Right lobe of liver (tissue), 6 donors: ENCODE measurements at places on chromosomes 4 and X.

DNA sequence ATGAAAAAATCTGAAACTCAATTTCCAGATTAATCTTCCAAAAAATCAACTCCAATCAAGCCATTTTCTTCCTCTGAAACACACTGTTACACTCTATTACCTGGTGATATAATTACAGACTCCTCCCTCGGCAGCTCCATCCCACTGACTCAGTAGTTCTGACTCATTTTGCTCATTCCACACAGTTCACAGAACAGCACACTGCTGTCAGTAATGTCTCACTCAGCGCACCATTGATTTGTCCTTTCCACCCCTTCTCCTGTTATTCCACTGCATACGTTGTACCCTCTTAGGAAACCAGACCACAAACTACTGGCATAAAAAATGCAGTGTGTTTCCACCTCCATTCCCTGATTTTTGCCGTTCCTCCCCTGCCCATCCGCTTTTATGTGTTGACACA, 212.7 kb downstream of the SLIT2 start:
- DNase-seq, result no peak
- no peak overlapping the region for H3K4me3 ChIP-seq
- H3K4me1 ChIP-seq, result no peaks in the 10 kb centered on the region
- no peak overlapping the region for H3K27ac ChIP-seq

GRCh38 chrX:102604327-102604726, 5.0 kb downstream of the ARMCX5 start:
- DNase-seq, result no peak
- H3K27me3 ChIP-seq, result no peaks in the 10 kb centered on the region
- no peaks in the 10 kb centered on the region for H3K36me3 ChIP-seq
- no peak overlapping the region for H3K4me3 ChIP-seq

GRCh38 chrX:53312946-53313727, 31.8 kb upstream of the IQSEC2 start:
- peak; percentile 53 for DNase-seq
- H3K36me3 ChIP-seq, result no peaks in the 10 kb centered on the region

GRCh38 chr4:100059467-100059866, 109.4 kb upstream of the H2AZ1 start:
- no peak for DNase-seq
- H3K4me1 ChIP-seq, result no peaks in the 10 kb centered on the region
- H3K4me3 ChIP-seq, result no peak overlapping the region
- H3K36me3 ChIP-seq, result no peaks in the 10 kb centered on the region

GRCh38 chr4:181427076-181427475, 816.1 kb upstream of the TENM3 start:
- DNase-seq, result no peak
- no peak overlapping the region for H3K27ac ChIP-seq
- H3K36me3 ChIP-seq, result no peaks in the 10 kb centered on the region
- H3K4me3 ChIP-seq, result no peak overlapping the region
- no peaks in the 10 kb centered on the region for H3K27me3 ChIP-seq
- H3K4me1 ChIP-seq, result no peaks in the 10 kb centered on the region

DNA sequence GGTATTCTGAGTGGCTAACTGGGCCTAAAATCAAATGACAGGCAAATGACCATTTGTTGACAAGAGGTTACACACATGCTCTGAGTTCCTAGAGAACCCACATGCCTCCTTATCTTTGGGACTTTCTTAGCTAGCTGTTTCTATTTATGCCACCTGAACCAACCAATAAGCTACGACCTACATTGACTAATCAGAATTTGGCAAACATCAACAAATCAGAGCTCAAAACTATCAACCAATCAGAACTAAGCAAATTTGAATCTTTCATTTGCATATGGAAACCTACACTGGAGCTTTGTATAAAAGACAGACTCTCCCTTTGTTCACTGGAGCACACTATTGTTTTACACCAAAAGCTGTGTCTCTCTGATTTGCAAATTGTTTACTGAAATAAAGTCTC, 192.0 kb downstream of the CXXC4 start:
- no peaks in the 10 kb centered on the region for H3K4me1 ChIP-seq
- no peak for DNase-seq
- H3K27ac ChIP-seq, result no peak overlapping the region
- H3K27me3 ChIP-seq, result no peaks in the 10 kb centered on the region

DNA sequence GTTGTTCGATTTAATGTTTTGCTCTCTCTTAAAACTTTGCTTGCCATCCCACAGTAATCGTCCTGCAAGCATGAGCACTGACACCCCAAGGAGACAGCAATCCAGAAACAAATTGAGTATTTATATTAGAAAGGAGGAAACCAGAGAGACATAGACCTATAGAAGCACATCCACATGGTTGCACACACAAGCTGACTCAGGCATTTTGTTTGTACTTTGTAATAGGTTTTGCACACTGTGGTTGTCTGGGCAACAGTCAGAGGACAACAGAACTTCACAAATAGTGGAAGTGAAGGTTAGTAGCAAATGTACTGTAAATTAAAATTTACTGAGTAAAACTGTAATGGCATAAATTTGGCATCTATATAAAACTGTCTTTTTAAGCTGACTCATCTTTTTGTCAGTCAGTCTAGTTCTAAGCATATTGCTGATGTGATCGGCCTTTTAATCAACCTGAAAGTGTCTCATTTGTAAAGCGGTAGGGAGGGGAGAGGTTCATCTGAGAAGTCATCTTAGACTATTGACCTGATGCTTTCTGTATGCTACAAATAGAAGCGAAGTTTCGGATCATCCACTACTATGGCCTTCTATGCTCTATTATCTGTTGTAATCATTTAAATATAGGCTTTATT, 1624.7 kb downstream of the ARAP2 start:
- no peaks in the 10 kb centered on the region for H3K27me3 ChIP-seq
- DNase-seq, result no peak
- no peak overlapping the region for H3K27ac ChIP-seq
- no peak overlapping the region for H3K4me3 ChIP-seq
- H3K4me1 ChIP-seq, result no peaks in the 10 kb centered on the region

DNA sequence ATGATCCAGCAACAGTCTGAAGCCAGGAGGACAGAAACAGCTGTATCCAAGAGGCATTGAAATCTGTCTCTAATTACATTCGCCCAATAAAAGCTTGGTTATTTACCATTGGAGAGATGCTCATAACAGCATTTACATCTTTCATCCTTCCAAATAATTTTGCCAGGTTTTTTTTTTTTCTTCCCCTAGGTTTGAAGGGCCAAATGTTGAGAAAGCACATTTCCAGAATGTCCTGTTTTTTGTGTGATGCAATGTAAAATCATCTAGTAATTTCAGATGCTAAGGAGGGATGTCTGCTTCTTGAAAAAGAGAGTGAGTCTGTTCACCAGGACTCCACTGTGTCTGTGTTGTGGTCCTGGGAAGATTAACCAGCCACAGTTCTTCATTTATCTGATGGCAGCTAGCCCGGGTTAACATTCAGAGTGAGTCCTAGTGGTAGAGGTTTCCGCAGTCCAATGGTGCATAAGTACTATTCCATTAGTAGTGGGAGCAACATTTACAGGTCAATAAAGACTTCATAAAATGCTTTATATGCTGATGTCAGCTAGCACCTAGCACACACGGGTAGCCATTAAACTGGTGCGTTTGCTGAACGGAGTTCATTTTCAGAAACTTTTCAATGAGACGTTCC, 406.8 kb downstream of the STIM2 start:
- H3K4me3 ChIP-seq, result no peak overlapping the region
- no peak for DNase-seq
- H3K4me1 ChIP-seq, result no peaks in the 10 kb centered on the region
- H3K27ac ChIP-seq, result no peak overlapping the region
- H3K36me3 ChIP-seq, result no peaks in the 10 kb centered on the region

DNA sequence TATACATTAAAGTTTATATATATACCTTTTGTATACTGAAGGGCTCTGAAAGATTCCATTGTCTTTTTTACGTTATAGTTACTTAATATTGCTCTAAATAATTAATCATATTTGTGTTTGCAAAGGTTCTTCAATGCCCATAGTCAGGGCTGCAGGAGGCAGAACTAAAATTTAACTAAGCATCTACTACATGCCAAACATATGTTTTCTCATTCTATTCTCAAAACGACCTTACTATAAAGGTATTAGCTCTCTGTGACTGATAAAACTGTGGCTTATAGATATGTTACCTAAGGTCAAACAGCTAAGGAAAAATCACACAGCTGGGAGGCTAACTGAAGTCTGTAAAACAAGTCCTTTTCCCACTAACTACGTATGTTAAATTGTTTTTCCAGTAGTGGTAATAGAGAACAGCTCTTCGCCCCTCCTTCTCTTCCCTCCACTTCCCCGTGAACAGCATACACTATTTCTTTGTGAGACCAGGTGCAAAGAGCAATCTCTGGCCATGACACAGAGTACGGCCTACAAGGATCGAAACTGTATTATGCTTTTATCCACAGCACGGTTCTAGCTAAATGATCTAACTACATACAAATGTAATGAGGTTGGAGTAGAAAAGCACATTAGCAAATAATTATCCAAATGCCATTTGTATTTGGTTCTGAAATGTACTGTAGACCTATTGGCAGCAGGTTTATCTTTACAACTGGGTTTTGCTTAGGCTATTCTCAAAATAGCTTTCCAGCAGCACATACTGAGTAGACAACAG, 1.7 kb downstream of the CNOT6L start:
- H3K27ac ChIP-seq, result peak overlapping the region; percentile 99
- peak overlapping the region; percentile 84 for H3K4me3 ChIP-seq
- no peak for DNase-seq
- H3K36me3 ChIP-seq, result no peaks in the 10 kb centered on the region
- H3K4me1 ChIP-seq, result no peaks in the 10 kb centered on the region

DNA sequence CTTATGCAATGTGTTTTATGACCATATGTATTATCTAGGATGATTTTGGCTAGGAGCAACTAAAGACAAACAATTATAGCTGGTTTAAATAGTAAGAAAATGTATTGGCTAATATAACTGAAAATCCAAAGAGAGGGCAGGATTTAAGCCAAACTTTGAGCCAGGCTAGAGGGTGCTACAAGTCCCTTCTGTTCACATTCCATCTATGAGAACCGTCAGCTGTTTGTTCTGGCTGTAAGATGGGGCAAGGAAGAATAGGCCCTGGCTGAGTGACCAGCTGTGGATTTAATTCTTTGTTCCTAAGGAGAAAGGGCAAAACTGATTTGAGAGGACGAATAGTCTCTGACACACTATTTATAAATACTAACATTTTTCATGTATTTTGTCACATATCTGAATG, 79.2 kb upstream of the UGT8 start:
- H3K27ac ChIP-seq, result no peak overlapping the region
- no peaks in the 10 kb centered on the region for H3K27me3 ChIP-seq
- no peaks in the 10 kb centered on the region for H3K4me1 ChIP-seq
- no peak overlapping the region for H3K4me3 ChIP-seq
- no peak for DNase-seq
- H3K36me3 ChIP-seq, result no peaks in the 10 kb centered on the region

DNA sequence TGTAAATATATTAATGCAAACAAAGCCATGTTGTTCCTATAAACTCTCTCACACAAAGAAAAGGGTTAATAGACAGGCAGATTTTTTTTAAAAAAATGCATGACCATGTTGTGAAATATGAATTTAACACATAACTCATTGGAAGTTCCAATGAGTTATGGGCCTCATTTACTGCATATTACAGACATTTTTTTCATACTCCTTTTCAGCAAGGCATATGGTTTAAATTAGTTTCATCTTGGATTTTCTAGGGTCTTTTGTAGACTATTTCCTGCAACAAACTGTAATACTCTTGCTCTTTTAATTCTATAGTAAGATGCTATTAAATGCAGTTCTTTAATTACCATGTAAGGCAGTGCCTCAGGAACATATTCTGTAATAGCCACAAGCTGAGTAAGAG, 323.1 kb downstream of the GBA3 start:
- H3K4me3 ChIP-seq, result no peak overlapping the region
- H3K4me1 ChIP-seq, result no peaks in the 10 kb centered on the region
- no peak overlapping the region for H3K27ac ChIP-seq
- no peaks in the 10 kb centered on the region for H3K36me3 ChIP-seq
- H3K27me3 ChIP-seq, result no peaks in the 10 kb centered on the region

GRCh38 chr4:88341227-88342192, 37.1 kb upstream of the HERC6 start:
- no peaks in the 10 kb centered on the region for H3K27me3 ChIP-seq
- no peak overlapping the region for H3K4me3 ChIP-seq
- H3K4me1 ChIP-seq, result no peaks in the 10 kb centered on the region
- no peak for DNase-seq
- no peaks in the 10 kb centered on the region for H3K36me3 ChIP-seq

- H3K27ac ChIP-seq, result no peak overlapping the region
- no peak for DNase-seq
- peaks cover 7% of the 10 kb centered on the region for H3K27me3 ChIP-seq
- H3K4me1 ChIP-seq, result no peaks in the 10 kb centered on the region
Measured at GRCh38 chrX:115330498-115331168, 41.1 kb downstream of the LUZP4 start.

GRCh38 chr4:123659730-123660129, 263.1 kb downstream of the SPRY1 start:
- no peak for DNase-seq
- H3K27ac ChIP-seq, result no peak overlapping the region
- H3K36me3 ChIP-seq, result no peaks in the 10 kb centered on the region
- no peak overlapping the region for H3K4me3 ChIP-seq
- H3K27me3 ChIP-seq, result no peaks in the 10 kb centered on the region

DNA sequence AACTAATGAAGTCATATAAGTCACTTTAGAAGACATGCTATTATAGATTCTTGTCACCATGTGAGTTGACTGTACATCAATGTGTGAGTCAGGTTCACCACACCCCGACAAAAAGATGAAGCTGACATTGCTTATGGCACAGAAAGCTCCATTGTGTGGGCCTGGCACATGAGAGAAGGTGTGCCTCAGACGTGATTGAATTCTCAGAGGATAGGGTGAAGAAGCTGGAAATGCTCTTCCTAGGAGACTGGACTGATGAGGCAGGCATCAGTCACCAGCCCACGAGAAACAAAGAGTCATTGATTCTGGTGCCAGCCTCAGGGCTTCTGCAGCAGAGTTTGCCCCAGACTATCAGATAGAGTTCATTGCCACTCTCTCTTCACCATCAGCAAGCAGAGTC, 35.9 kb upstream of the LRAT start:
- H3K4me1 ChIP-seq, result no peaks in the 10 kb centered on the region
- no peak overlapping the region for H3K4me3 ChIP-seq
- no peaks in the 10 kb centered on the region for H3K27me3 ChIP-seq
- H3K36me3 ChIP-seq, result no peaks in the 10 kb centered on the region
- no peak for DNase-seq

GRCh38 chr4:80465238-80465637, 129.7 kb downstream of the CFAP299 start:
- no peak overlapping the region for H3K4me3 ChIP-seq
- no peaks in the 10 kb centered on the region for H3K36me3 ChIP-seq
- DNase-seq, result no peak
- H3K27me3 ChIP-seq, result no peaks in the 10 kb centered on the region
